ENCODE measurements at places on chromosomes 6 and 20. TPM values are rescaled to one million over a fixed set of nuclear protein-coding genes. Genes with fewer than 3 reads are reported as not detected.

The RBL1 gene
- total RNA-seq, result 53.9 TPM

The DLGAP4 gene
- total RNA-seq, result 29.5 TPM

The WASF1 gene
- 0.45 TPM for total RNA-seq

The MEI4 gene
- total RNA-seq, result not detected

DNA sequence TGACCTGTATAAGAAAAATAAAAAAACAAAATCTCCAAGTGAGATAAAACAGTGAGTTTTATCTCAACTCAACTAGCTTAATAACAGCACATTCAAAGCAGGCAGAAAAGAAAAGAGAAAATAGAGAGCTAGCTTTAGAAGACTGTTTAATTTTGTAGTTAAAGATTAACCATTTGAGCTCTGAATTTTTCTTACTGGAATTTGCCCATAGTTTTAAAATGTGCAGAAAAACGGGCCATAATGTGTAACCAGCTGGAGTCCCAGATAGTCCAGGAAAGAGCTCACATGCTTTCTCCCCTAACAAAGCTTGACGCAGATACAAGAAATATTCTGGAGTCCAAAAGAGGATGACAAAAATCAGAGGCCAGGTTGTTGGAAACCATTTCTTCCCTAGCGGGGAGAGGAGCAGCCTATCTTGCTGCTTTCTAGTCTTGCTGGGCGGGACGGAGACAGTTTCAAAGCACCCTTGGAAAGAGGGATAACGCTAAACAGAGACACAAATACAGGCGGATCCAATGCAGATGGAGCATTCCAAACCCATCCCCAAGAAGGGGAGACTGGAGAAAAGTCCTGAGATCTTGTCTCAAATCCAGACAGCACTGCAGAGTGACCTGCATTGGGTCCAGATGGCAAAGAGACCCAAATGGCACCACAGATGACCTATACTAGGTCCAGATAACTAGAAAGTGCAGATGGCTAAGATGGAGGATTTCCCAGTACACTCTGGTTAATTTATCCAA, 16.1 kb downstream of the TTK start:
- DNase-seq, result no peak
- H3K4me3 ChIP-seq, result no peak overlapping the region
- no peaks in the 10 kb centered on the region for H3K4me1 ChIP-seq
- H3K27ac ChIP-seq, result no peak overlapping the region
- no peaks in the 10 kb centered on the region for H3K27me3 ChIP-seq

DNA sequence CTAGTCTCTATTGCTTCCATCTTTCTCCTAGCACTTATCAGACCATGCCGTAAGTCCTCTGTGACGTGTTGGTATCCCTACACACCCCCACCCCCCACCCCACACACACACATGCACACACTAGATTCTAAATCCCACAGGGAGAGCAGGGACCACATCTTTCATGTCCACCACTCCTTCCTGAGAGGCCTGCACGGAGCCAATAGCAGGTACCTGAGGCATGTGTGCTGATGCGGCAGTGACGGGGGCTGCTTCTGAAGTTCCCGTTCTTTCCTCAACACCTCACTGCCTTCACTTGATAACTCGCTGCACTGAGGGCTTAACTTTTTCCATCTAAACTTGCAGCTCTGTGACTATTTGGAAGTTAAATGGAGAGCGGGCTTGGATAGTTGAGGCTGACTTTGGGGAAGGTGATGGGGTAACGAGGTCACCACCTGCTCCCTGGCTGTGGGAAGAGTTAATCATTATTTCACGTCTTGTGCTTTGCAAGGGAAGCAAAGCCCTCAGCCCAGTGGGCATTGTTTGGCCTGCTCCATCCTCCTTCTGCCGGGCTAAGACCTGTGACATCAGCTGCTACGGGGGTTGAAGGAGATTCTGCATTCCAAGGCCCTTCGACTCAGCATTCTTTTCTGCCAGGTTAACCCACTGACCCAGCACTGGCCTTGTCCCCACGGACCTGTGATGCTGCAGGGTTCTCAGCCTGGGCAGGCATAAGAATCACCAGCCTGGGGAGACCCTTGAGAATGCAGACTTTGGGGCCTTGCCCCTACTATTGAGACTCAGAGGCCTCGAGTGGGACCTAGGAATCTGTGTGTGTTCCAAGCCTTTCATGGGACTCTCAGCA, 187.8 kb downstream of the ANKRD60 start:
- H3K4me3 ChIP-seq, result no peak overlapping the region
- H3K27ac ChIP-seq, result no peak overlapping the region
- no peak for DNase-seq
- no peaks in the 10 kb centered on the region for H3K4me1 ChIP-seq
- no peaks in the 10 kb centered on the region for H3K27me3 ChIP-seq

DNA sequence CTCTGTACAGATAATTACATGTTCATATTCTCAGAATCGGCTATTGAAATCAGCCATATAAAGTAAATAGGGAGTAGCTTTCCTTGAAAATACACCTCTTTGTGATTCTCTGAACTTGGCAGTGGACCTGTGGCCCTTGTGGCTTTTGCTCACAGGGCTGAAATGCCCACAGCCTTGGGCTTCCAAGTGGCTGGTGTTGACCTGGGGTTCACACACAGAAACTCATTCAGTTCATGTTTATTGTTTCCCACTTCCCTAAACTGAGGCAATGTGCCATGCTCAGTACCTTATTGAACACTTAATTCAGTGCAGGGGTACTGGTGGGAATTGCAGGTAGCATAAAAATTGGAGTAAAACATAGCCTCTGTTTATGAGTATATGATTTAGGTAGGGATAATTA, 19.1 kb upstream of the TULP4 start:
- H3K36me3 ChIP-seq, result peaks cover 46% of the 10 kb centered on the region
- no peak overlapping the region for H3K4me3 ChIP-seq
- H3K27ac ChIP-seq, result no peak overlapping the region

DNA sequence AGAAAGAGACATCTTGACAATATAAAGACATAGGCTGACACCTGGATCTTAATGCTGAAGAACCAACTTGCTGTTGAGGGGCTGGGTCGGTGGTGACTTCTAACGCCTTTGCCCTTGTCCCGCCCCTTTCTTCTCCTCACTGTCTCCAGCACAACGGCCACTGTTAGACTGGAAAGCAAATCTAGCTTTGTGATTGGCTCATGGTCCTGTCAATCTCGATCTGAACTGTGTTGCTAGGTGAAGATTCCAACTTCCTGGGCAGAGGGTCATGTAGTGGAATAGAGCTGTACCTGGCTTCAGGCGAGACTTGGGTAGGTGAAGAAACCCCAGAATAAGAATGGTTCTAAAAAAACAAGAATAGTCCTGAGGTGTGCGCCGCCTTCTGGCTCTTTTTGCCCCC, at the start of gene PGK2:
TSS of gene PGK2 (minus strand) at position 110 of the 400 bp plus-strand sequence. CDS start at position 12, 98 bp downstream.
- H3K27ac ChIP-seq, result no peak within 1 kb of the TSS
- no peaks in the 10 kb centered on the region for H3K27me3 ChIP-seq
- DNase-seq, result no peak
- H3K4me3 ChIP-seq, result no peak within 1 kb of the TSS

DNA sequence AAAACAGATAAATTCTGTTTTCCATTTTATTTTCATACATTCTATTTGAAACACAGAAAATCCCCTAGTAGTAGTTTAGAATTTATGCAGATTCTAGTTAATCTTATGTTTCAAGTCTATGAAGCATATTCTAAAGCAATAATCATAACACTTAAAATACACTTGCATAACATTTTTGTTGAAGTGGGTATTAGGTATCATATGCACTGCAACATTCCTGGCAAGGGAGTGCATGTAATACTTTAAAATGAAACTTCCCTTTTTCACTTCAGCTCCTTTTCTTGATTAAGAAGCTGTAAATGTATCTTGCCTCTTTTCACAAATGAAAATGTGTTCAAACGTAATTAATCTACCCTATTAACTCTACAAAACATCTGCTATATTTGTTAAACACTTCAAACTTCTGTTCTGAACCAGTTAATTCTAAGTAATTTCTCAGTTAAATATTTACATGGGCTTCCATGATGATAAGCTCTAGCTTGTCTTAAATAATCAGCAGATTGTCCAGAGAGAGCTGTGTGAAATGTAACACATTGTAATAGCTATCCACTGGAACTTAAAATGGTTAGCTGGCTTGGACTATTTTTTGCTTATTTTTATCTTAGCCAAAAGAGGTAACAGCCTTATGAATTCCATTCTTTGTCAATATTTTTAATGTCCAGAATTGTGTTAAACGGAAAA, 192.8 kb downstream of the COL19A1 start:
- no peaks in the 10 kb centered on the region for H3K36me3 ChIP-seq
- H3K4me3 ChIP-seq, result no peak overlapping the region
- H3K27ac ChIP-seq, result no peak overlapping the region
- H3K4me1 ChIP-seq, result no peaks in the 10 kb centered on the region

DNA sequence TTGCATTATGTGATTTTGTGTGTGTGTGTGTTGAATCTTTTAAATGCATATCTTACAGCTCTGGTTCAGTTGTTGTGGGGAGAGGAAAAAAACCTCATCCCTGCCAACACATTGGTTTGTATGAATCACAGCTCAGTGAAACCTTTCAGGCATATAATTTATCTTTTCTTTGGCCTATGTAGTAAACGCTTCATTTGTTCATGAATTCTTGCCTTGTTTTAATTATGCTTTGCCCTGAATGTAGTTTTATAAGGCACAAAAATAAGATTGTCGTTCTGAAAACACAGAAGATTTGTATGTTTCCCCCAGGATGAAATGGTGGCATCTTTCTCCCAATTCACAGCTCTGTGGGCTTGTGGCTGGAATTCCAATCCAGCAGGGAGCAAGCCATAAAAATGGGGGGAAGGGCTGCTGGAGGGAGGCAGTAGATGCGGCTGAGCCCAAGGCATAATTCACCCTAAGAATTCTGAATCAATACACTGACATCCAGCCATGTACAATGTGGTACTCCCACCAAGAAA, 45.1 kb downstream of the BCAS1 start:
- no peaks in the 10 kb centered on the region for H3K4me1 ChIP-seq
- H3K27me3 ChIP-seq, result peaks cover 14% of the 10 kb centered on the region
- DNase-seq, result no peak
- H3K4me3 ChIP-seq, result no peak overlapping the region

DNA sequence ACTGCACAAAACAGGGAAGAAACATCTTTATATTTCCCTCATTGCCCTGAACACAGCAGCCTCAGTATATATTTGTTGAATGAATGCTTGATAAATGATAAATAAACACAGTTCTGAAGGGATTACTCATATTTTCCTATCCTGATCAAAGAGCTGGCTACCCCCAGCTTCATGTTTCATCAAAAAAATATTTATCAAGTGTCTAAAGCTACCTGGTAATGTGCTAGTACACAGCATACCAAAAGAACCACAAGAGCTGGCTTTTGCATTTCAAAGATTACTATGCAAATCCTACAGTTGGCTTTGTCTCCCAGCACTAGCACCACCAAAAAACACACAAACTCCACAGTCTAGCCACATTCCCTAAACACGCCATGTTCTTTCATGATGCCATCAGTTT, 130.0 kb downstream of the BTBD9 start:
- H3K36me3 ChIP-seq, result no peaks in the 10 kb centered on the region
- no peak overlapping the region for H3K4me3 ChIP-seq
- H3K4me1 ChIP-seq, result no peaks in the 10 kb centered on the region
- no peak for DNase-seq

DNA sequence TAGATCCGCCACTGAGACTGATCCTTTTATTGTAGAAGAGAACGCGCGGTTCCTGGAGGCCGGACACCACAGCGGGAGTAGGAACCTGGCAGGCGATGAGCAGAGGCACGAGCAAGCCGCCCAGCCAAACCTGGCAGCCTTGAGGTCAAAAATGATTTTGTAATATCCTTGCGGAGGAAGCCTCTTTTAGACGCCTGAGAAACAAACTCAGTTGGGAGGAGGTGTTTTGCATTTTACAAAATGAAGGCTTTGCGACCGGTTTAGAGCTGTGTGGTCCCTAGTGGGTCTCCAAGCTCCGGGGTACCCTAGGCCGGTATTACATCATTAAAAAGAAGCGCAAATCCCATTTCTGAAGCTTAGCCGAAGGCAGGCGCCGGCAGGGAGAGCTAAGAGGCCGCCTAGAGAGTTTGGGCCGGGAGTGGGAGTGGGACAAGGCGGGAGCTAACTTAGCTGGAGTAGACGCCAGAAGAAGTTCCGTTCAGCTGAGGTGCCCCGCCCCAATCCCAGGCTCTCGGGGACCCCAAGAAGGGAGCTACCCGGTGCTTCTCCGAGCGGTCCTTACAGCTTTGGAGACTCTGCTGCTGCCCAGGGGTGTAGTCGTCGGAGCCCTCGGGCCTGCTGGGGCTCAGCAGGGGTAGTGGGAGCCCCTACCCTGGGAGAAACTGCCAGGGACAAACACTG, 1.9 kb upstream of the TBX18 start:
- DNase-seq, result no peak
- H3K4me1 ChIP-seq, result peaks cover 4% of the 10 kb centered on the region
- peaks cover 68% of the 10 kb centered on the region for H3K27me3 ChIP-seq
- H3K4me3 ChIP-seq, result peak overlapping the region; percentile 2
- peak overlapping the region; percentile 41 for H3K27ac ChIP-seq

DNA sequence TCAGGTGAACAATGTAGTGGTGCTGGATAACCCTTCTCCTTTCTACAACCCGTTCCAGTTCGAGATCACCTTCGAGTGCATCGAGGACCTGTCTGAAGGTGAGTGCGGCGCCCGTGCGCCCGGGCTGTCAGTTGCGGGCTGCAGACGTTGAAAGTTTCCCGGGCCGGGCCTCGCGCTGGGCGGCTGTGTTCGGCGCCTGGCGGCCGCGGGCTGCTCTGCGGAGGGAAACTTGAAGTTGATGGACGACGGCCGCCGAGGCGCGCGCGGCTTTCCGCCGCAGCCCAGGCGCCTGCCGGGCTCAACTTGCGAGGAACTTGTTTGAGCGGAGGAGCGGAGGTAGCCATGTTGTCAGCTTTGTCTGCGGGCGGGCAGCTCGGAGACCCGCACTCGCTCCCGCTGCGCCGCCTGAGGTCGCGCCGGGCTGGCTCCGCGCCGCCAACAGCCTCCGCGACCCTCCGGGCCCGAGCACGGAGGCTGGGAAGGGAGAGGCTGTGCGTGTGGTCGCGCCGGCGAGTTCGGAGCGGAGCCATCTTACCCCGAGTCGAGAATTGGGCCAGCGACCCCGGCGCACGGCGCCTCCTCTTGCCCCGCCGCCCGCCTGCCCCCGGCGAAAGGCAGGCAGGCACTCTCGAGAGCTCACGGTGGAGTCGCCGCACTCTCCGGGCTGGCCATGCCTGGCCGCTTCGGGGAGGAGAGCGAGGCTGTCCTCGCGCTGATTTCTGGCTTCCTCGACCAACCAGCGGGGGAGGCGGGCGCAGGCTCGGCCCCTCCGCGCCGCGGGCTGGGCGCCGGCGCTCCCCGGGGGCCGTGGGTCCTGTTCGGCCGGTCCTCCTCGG, 691 bp downstream of the ASF1A start:
- peaks cover 23% of the 10 kb centered on the region for H3K36me3 ChIP-seq
- peak overlapping the region; percentile 100 for H3K27ac ChIP-seq
- DNase-seq, result peak; percentile 66
- H3K27me3 ChIP-seq, result no peaks in the 10 kb centered on the region
- H3K4me1 ChIP-seq, result peaks cover 52% of the 10 kb centered on the region
- H3K4me3 ChIP-seq, result peak overlapping the region; percentile 94

GRCh38 chr6:141165002-141165665, 967.6 kb upstream of the GJE1 start:
- peaks cover 2% of the 10 kb centered on the region for H3K27me3 ChIP-seq
- H3K27ac ChIP-seq, result no peak overlapping the region
- no peaks in the 10 kb centered on the region for H3K4me1 ChIP-seq
- no peak for DNase-seq

Measured in activated CD4-positive, alpha-beta T cell treated with anti-CD3 and anti-CD28 coated beads, Interleukin-2, amount 10 ng/mL, durations not matched to agents 7 days and 5 days (primary cell).